Hepatic stellate cell (primary cell): ENCODE measurements at places on chromosomes 16 and 17.

GRCh38 chr17:9839433-9839832 lies 13.7 kb downstream of the GLP2R start:
- DNase-seq: no peak

- peak; percentile 83 for DNase-seq
These were observed 2.7 kb downstream of the ZFPM1 start for GRCh38 chr16:88455610-88456355.

- DNase-seq: no peak
These were observed 16.3 kb downstream of the SHISA9 start for GRCh38 chr16:12917653-12918052.

GRCh38 chr17:68101075-68101986 lies 65.8 kb downstream of the KPNA2 start:
- peak; percentile 91 for DNase-seq

DNA sequence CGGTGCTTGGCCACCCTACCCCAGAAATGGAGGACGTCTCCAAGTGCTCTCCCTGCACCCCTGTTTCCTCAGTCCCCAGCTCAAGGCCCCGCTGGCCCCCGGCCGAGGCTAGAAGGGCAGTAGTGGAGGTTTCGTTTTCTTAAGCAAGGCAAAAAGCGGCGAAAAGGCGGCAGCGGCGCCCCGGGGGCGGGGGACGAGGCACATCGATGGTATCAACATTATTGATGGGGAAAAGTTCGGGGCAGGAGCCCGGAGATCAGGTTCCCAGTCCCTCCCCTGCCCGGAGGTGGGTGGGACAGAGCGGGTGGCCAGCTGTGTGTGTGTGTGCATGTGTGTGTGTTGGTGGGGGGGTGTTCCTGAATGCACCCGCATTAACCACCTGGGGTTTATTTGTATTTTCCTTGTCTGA lies 4.1 kb upstream of the SALL1 start:
- DNase-seq: no peak

DNA sequence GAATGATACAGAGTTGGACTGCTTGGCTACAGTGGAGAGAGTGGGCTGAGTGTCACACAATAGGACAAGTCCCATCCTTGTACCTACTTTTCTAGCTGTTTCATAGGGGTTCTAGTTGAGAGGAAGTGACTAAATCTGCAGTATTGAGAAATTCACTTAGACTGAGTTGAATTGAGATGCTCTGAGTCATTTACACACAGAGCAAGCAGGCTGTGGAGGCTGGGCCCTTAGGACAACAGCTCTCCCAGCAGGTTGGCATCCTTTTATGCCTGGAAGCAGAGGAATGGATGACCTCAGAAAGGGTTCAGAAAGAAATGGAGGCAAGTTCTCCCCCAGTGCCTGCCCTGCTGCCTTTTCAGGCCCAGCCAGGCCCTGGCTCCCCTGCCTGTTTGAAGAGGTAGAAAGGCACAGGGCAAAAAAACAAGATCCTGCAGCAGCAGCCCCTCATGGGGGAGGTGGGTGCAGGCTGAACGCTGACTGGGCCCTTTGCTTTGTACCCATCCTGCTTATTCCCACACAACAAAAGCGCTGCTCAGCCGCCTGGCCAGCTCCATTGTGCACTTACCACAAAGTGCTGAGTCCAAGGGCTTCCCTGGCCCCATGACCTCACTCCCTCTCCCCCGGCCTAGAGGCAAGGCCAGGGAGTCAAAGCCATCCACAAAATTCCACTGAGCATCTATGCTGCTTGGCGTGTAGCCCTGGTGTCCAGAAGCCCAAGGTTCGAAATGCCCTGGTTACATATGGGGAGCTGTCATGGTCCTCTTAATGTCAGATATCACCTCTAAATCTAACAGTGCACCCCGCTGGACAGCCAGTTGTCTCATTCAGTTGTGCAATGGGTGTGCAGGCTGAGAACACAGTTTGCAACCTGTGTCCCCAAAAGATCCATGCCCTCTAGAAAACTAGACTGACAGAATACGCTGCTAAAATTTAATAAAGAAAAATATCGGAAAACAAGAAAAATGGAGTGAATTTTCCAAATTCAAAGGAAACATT lies 5.4 kb upstream of the CRYBA1 start:
- DNase-seq: peak; percentile 91

DNA sequence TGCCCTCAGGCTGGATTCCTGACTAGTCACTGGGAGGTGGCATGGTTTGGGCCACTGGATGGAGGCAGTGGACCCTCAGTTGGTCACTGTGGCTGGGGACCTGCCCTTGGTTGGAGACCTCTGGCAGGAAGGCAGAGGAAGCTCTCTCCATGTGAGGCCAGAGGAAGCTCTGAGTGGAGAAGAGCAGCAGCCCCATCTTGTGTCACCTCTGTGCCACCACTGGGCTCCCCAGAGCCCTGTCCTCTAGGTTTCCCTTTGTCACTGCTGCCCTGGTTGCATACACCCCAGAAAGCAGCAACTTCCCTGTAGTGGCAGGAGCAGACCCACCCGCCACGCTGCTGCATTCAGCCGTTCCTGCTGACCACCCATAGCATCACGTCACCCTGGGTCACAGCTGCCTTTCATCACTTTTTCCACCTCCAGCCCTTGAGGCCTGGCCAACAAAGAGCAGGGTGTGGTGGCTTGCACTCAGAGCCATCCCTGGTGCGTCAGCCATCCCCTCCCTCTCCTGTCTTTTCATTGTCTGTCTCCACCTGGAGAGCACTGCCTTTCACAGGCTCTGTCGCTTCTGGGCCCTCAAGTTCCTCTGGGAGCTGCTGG lies 11.9 kb downstream of the CTRL start:
- no peak for DNase-seq

DNA sequence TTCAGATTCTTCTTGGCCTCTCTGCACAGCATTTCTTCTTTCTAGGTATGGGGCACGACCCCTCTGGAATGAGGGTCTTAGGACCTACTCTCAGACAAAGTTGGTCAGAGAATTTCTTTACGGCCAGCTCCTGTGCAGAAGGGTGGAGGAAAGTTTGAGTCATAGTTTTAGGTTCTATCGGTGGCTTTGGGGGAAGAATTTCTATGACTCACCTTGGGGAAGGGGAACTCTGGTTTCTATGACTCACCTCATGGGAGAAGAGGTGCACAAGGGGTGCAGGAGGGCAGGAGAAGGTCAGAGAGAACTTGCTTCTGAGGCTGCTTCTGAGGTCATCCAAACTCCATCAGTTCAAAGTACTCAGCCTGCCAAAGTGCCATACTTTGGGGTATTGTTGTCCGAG lies 2.5 kb upstream of the ABCC12 start:
- DNase-seq: no peak

DNA sequence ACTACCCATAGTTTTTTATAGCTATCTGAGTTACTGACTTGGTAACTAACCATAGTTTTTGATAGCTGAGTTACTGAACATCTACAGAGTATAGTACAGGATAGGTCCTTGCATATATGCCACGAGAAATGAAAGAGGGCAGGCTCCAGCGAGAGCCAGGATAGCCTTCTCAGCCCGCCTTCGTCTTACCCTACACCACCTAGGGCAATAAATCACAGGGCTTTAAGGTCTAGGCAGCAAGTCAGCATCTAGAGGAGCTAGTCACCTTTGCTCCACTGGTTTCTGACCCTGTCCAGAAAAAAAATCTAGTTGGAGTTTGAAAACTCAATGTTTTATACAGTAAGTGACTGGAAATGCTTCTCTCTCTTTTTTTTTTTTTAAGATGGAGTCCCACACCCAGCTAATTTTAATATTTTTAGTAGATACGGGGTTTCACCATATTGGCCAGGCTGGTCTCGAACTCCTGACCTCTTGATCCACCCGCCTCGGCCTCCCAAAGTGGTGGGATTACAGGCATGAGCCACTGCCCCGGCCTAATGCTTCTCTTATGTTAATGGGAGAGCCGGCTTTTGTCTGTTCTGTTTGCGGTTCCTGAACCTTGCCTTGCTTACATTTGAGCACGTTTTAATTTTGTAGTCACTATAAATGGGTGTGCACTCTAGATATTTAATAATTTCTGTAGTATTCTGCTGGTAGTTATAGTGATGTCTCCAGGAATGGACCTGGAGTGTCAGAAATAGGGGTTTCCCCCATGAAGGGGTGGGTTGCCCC lies 2.8 kb downstream of the BFAR start:
- no peak for DNase-seq

GRCh38 chr17:57045868-57046704 lies 39.0 kb upstream of the AKAP1 start:
- no peak for DNase-seq

GRCh38 chr16:75519175-75519574 lies 16.7 kb downstream of the CHST5 start:
- DNase-seq: no peak

DNA sequence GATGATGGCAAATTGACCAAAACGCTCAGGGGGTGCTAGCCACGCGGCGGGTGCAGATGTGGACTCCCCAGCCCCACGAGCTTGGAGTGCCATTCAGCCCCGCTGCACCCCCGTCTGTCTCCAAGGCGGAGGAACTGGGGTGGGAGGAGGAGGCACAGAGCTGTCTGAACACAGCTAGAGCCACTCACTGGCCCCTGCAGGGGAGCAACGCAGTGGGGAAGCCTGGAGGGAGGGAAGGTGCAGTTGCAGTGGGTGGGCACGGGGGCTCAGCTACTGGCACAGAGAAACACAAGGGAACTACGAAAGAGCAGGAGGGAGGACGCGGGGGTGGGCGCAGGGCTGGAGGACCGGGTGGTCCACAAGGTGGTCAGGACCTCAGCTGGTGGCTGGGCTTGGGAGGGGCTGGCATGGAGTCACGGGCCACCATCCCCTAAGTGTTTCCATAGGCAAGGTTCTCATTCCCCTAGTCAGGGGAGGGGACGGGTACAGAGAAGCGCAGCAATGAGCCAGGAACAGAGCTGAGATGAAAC lies 46.3 kb upstream of the CDR2 start:
- no peak for DNase-seq

- DNase-seq: no peak
These were observed 17.8 kb downstream of the TRAF7 start for GRCh38 chr16:2173366-2173765.

- no peak for DNase-seq
These were observed 28.9 kb upstream of the BCAR1 start for GRCh38 chr16:75280331-75280804.

DNA sequence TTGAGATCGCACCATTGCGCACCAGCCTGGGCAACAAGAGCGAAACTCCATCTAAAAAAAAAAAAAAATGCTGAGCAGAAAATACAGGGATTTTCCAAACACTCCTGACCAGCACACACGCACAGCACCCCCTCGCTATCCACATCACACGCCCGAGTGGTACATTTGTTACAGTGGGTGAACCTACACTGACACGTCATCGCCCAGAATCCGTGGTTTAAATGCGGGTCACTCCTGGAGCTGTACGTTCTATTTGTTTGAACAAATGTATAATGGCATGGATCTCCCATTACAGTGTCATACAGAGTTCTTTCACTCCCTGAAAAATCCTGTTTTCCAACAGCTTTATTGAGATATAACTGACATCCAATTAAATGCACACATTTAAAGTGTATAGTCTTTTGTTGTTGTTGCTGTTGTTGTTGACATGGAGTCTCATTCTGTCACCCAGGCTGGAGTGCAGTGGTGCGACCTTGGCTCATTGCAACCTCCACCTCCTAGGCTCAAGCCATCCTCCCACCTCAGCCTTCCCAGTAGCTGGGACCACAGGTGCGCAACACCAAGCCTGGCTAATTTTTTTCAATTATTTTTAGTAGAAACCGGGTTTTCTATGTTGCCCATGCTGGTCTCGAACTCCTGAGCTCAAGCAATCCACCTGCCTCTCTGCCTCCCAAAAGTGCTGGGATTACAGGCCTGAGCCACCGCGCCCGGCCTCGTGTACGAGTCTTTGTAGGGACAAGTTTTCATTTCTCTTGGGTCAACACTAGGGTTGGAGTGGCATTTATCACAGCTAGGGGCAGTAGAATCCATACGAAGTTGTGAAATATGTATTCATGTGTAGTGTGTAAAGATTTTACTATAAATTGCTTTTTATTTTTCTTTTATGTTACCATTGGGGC lies 4.4 kb upstream of the CARHSP1 start:
- DNase-seq: no peak

DNA sequence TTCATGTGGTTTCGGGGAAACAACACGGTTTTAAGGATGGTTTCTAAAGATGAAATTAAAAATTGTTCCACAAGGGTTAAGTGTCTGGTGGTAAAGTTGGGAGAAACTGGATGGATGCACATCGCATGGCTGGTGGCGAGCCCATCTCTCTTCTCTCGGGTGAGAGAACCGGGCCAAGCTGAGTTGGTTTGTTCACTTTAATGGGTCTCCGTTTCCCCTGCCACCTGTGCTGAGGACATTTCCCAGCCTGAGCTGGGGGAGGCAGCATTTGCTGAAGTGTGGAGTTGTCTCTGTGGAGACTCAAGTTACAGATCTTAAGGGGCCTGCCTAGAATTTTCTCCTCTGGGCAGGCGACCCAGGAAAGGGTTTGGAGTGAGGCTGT lies 7.9 kb downstream of the FUS start:
- DNase-seq: no peak

- no peak for DNase-seq
These were observed 1.5 kb downstream of the ESRP2 start for GRCh38 chr16:68234188-68235107.

- peak; percentile 74 for DNase-seq
These were observed 12.0 kb downstream of the USP36 start for GRCh38 chr17:78828470-78829185.

GRCh38 chr16:18932243-18932987 lies 6.2 kb upstream of the SMG1 start:
- peak; percentile 35 for DNase-seq

DNA sequence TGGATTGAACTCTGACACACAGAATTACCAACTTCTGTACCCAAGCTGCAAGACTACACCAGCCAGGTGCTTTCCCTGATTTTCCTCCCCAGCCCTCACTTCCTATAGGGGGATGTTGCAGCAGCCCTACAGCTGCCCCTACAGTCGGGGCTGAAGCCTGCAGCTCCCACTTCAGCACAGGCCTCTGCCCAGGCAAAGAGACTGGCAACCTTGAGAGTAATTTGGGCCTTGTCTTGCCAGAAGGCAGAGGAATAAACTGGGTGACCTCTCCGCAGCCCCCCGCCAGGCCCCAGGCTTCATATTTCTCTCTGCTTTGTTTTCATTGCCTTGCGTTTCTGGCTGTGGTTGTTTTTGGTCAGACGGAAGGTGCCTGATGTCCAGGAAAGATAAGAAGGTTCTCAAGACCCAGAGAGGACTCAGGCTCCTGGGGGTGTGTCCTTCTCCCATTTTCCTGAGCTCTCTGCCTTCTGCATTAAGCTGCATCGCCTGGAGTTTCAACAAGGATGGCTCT lies 32.0 kb downstream of the SLC6A4 start:
- no peak for DNase-seq
